ENCODE measurements at places on chromosomes 6 and 20. TPM values are rescaled to one million over a fixed set of nuclear protein-coding genes. Genes with fewer than 3 reads are reported as not detected.

- DNase-seq = no peak
Observed at GRCh38 chr6:167157863-167158262, at the start of gene GPR31. TSS of gene GPR31 (minus strand) at chr6:167157980. CDS start at chr6:167157831, 149 bp downstream.

CCN6 gene
- 3.6 TPM for polyA plus RNA-seq

BICRAL gene
- 18.1 TPM for polyA plus RNA-seq

DNA sequence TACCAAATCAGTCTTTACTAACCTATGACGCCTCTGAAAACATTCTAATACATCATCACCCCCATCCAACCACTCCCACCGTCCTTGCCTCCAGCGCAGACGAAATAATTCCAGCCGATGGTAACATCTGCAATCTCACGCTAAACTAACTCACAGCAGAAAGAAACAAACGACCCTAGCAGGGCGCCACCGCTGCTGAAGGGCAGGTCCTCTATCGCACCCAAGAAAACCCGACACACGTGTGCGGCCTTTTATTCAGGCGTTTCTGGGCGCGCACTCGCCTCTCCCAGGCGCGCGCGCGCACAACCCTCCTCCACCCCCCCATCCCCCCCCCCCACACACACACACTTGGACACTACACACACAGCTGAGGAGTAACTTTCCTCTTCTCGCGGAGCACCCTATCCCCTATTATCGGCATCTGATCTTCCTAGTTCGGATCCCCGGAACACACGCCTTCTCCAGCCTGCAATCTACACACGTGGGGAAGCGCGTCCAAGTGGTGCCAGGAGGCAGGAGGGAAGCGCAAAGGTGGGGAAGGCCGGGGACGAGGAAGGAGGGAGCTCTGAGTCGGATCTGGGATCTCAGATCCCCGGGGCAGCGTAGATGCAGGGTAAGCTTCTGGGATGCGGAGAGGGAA lies 1.4 kb downstream of the GFOD1 start:
- no peak for DNase-seq

GRCh38 chr6:82862543-82862942 lies 203.1 kb downstream of the UBE3D start:
- no peak for DNase-seq

DNA sequence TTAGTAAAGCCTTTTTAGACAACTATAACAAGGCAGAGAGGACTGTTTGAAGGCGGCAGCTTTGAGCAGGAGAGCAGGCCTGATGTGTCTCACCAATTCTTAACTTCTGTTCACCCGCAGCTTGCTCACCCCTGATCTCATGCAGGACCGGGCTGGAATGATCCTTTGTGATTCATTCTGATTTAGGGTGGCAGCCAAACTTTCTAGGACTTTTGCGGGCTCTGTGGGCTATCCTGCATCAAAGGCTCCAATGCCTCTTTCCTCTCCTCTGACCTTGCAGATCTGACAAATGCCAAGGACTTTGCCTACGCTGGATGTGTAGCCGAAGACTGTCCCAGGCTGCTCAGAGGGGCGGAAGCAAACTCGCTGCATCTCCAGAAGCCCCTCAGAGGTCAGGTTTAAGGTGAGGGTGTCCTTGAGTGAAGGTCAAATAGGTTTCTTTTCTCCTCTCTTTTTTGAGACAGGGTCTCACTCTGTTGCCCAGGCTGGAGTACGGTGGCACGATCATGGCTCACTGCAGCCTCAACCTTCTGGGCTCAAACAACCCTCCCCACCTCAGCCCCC lies 72.3 kb downstream of the VEGFA start:
- DNase-seq = no peak

PIM1 gene
- 25.9 TPM for polyA plus RNA-seq

- no peak for DNase-seq
Observed at GRCh38 chr6:105432797-105433196, 29.9 kb upstream of the PREP start.

DNA sequence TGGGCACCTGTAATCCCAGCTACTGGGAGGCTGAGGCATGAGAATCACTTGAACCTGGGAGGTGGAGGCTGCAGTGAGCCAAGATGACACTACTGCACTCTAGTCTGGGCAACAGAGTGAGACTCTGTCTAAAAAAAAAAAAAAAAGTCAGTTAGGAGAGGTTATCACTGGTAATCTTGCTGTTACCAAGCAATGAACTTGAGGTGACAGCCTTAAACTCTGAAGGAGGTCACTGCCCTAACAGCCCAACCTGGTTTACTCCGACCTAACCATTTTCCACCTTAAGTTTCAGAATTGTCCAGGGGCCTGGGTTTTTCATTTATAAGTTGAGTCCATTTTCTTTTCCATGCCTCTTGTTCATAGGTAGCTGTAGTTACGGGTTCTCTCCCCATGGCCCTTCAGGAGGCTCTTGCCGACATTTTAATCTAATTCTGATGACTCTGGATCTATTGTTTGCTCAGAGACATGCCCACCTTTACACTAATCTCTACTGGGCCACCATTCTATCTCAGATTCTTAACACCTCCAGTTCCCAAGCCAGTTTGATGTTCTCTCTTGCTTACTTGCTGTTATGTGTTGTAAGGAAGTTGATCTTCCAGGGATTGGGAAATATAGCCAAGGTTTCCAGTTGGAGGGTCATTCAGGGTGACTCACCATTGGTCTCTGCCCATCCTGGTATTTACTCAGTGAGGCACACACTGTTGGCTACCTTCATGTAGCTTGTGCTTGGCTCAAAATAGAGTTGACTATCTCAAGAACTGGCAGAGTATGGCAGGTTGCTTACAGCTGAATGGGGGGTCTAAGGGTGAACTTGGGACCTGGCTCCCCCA lies 29.1 kb downstream of the SHLD1 start:
- DNase-seq = no peak

DNA sequence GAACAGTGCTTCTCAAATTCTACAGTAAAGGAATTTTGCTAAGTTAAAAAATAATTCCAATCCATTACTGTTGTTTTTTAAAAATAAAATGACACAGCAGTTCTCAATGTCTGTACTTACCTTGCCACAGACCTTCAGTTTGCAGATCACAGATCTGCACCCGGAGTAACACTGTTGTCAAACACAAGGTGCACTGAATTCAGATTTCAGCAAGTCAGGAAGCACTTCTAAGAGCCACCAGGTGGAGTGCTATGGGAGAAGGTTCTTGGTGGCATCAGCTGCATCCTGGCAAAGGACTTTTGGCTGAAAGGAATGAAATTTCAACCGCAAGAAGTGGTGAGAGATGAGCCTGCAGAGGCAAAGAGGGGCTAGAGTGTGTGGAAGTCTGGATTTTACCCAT lies 17.4 kb downstream of the RSPH4A start:
- DNase-seq = no peak

ANKEF1 gene
- 8.7 TPM for polyA plus RNA-seq

DNA sequence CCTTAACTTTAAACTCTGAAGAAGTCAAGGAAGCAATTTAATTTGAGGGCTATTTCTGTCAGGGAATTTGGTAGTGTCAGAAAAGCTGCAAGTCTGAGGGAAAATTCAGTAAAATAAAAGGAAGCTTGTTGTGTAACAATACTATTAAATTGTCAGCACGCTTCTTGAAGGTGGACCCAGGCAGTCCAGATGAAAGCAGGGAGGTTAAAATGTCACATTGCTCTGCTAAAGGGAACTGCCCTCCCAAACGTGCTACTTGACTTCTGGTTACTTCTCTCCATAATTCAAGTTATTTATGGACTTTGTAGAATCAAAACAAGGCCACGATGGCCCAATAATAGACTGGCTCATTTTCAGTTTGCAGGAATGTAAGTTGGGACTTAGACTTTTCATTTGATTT lies 28.2 kb upstream of the ARMC2 start:
- DNase-seq = no peak

GRCh38 chr6:19988555-19988954 lies 151.4 kb downstream of the ID4 start:
- peak; percentile 30 for DNase-seq

RNF144B gene
- 18.6 TPM for polyA plus RNA-seq

- DNase-seq = no peak
Observed at GRCh38 chr20:44720621-44720996, 5.4 kb downstream of the CCN5 start.

DNA sequence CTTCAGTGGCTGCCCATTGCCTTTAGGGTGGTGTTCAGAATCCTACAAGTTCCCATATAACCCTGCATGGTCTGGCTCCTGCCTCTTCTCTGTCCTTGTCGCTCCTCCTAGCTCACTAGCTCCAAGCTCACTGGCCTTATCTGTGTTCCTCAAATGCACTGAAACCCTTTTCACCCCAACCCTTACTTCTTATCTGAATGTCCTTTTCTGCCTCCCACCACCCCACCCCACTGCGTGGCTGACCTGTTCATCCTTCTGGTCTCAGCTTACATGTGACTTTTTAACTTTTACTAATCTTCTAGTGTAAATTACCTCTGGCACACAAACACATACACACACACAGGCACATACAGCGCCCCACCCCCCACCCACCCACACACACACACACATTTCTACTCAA lies 41.0 kb upstream of the GLP1R start:
- DNase-seq = no peak

GRCh38 chr20:62622877-62623487 lies 19.3 kb upstream of the SLCO4A1 start:
- DNase-seq = no peak
